ENCODE measurements at places on chromosomes 4 and X.

- DNase-seq = no peak
Measured at GRCh38 chr4:139721789-139722188, 56.2 kb downstream of the MGST2 start.

DNA sequence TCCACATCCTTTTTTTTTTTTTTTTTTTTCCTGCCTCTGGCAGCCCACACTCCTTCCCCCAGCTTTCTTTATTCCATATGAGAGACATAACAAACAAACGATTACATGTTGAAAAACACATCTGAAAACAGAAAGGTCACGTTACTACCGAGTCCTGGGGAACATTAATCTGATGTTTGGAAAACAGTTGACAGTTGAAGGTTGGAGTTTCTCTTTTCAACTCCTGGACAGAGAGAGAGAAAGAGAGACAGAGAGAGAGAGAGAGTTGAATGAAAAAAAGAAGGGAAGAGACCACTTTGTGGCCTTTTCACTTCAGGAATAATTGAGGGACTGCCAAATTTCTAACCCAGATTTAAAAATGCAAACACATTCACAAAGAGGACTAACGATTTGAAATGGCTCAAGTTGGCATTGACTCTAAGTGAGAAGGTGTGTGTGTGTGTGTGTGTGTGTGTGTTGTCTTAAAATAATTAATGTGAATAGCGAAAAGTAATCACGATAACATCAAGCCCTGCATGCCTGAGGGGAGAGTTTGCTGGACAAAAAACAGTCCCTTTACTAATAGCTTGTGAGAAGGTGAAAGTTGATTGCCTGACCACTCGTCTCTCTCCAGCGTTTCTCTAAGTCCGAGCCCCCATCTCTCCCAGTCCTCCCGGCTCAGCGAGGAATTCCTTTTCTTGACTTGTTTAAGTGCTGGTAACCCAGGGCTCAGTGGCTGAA lies 67.3 kb downstream of the FBXO8 start:
- no peak for DNase-seq

DNA sequence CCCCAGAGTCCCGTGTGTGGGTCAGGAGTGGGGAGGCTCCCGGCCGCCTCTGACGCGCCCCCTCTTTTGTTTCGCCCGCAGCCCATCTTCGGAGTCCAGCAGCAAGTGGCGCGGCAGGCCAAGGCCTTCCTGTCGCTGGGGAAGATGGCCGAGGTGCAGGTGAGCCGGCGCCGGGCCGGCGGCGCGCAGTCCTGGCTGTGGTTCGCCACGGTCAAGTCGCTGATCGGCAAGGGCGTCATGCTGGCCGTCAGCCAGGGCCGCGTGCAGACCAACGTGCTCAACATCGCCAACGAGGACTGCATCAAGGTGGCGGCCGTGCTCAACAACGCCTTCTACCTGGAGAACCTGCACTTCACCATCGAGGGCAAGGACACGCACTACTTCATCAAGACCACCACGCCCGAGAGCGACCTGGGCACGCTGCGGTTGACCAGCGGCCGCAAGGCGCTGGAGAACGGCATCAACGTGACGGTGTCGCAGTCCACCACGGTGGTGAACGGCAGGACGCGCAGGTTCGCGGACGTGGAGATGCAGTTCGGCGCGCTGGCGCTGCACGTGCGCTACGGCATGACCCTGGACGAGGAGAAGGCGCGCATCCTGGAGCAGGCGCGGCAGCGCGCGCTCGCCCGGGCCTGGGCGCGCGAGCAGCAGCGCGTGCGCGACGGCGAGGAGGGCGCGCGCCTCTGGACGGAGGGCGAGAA lies 117.5 kb downstream of the DCTD start:
- DNase-seq = no peak

DNA sequence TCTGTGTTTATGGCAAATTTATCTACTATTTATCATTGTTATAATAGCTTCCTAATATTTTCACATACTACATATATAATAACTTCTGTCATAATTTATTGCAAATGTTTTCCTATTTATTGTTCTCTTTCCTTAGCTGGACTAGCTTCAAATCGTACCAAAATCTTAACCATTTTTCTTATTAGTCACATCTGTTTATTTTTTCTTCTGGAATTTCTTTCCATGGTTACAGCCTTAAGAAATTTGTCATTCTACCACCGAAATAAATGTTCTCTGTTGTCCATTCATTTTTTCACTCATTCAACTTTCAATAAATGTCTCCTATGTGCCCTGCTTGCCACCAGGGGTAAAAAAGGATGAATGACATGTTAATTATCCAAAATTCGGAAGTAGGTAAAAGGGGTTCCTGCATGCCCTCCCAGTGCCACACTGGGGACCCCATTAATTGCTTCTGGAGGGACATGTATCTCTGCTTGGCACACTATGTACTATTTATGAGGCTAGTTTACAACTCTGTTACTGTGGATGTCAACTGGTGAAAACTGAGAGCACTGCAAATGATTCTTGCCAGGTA lies 182.1 kb downstream of the SH3KBP1 start:
- DNase-seq = no peak

GRCh38 chr4:183163135-183163534 lies 64.1 kb downstream of the WWC2 start:
- no peak for DNase-seq
